Cardiac muscle cell (in vitro differentiated cells and primary cell): ENCODE measurements at places on chromosomes 2 and 18.

DNA sequence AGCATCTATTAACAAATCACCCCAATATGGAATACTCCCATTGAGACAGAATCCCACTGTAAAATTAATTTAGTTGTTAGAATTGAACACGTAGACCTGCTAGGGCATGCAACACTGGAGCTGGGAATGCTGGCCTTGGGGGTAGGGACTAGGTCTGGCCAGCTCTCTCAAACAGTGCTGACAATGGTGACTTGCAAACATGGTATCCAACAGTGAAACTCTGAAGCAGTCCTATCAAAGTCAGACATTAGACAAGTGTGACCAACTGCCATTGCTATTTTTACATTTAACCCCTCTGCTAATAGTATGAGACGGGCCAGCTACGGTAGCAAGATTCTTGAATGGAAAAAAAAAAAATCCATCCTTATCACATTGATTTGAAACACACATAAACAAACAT lies 7.2 kb downstream of the E2F6 start:
- DNase-seq, result peak; percentile 44

GRCh38 chr2:95215018-95215612 lies 7.8 kb downstream of the ZNF892 start:
- no peak for DNase-seq

GRCh38 chr2:232338759-232339106 lies 39.8 kb upstream of the ALPP start:
- DNase-seq, result no peak

DNA sequence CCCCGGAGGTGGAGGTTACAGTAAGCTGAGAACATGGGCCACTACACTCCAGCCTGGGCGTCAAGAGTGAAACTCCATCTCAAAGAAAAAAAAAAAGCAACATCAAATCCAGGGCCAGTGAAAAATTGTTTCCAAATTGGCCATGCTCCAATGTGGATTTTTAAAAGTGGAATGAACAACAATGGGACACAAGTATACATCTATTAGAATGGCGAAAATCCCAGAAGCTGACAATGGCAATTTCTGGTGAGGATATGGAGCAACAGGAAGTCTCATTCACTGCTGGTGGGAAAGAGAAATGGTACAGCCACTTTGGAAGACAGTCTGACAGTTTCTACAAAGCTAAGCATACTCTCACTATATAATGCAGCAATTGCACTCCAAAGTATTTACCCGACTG lies 161.4 kb downstream of the UXS1 start:
- DNase-seq, result peak; percentile 46

GRCh38 chr2:10525573-10526265 lies 77.6 kb upstream of the ODC1 start:
- DNase-seq, result no peak

GRCh38 chr2:233794128-233794658 lies 16.1 kb downstream of the MROH2A start:
- DNase-seq, result no peak

- no peak for DNase-seq
These were observed 409.5 kb upstream of the GCFC2 start for GRCh38 chr2:76120176-76120575.

GRCh38 chr2:114218383-114218782 lies 224.1 kb upstream of the DPP10 start:
- no peak for DNase-seq

- no peak for DNase-seq
These were observed 215.7 kb downstream of the TMEM182 start for GRCh38 chr2:102977426-102978090.

GRCh38 chr18:79915161-79916127 lies 36.0 kb downstream of the SLC66A2 start:
- no peak for DNase-seq

- DNase-seq, result peak; percentile 5
These were observed 3.5 kb upstream of the NEUROD1 start for GRCh38 chr2:181683518-181684453.

- DNase-seq, result peak; percentile 68
These were observed 124.2 kb upstream of the MEX3C start for GRCh38 chr18:51321696-51322095.

DNA sequence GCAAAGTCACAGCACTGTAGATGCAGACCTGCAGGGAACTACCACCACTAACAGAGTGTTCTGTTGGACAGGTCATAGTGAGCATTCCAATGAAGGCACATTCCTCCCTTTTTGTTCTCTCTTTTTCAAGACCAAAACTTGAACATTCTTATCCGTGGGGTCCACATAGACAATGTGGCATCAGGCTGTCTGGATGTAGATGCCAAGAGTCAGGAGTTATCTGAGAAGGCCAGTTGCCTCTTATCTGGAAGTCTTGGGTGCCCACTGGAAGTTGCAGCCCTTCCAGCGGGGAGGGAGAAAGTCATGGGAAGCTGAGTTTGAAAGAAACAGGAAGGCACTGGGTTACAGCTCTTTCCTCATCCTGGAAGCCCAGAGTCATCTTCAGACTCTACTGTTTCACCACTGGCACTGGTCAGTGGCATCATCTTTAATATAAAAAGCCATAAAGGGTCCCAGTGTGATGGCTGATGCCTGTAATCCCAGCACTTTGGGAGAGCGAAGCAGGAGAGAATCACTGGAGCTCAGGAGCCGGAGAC lies 61.4 kb downstream of the FAM161A start:
- no peak for DNase-seq

- DNase-seq, result no peak
These were observed 114.7 kb downstream of the TNS1 start for GRCh38 chr2:217887841-217888701.
